ENCODE measurements at places on chromosomes 13 and 19.

DNA sequence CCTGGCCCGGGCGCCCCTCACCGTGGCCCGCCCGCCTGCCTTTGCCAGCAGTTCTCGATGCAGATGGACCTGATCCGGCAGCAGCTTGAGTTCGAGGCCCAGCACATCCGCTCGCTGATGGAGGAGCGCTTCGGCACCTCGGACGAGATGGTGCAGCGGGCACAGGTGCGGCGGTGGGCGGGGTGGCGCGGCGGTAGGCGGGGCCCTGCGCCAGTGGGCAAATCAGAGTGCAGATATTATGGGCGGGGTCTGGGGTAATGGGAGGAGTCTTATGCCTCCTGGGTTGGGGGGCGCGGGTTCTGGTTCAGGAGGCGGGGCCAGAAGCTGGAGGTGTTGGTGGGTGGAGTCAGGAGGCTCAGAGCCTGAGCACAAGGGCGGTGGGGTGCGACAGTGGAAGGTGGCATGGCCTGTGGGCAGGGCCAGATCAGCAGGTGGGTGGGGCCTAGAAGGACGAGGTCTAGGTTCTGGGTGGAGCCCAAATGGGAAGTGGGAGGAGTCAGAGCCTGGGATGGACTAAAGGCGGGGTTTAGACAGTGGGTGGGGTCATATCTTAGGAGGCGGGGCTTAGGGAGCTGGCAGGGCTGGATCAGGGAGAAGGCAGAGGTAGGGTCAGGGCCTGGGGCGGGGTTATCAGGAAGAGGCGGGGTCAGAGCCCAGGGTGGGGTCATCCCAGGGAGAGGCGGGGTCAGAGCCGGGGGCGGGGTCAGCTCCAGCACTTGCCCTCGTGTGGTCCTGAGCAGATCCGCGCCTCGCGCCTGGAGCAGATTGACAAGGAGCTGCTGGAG lies 5.6 kb downstream of the APC2 start:
- DNase-seq = peak; percentile 74

GRCh38 chr13:23087880-23088279 lies 92.9 kb upstream of the SGCG start:
- DNase-seq = no peak

- no peak for DNase-seq
Measured at GRCh38 chr13:80337288-80338081, 3.4 kb downstream of the SPRY2 start.

GRCh38 chr13:102878481-102878880 lies 32.6 kb downstream of the ERCC5 start:
- DNase-seq = no peak

DNA sequence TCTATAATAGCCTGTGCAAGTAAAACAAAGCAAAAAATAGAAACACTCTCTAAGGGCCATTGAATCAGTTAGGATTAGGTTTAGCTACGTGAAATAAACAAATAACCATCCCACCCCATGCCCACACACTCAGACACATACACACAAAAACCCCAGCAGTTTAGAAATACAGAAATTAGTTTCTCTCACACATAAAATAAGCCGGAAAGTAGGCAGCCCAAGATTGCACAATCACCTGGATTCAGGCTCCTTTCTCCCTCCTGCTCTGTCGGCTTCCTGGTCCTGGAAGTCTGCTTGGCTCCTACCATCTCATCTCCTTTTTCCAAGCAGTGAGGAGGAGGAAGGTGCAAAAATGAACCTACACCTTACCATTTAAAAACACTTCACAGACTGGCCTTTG lies 22.6 kb upstream of the USP12 start:
- no peak for DNase-seq

DNA sequence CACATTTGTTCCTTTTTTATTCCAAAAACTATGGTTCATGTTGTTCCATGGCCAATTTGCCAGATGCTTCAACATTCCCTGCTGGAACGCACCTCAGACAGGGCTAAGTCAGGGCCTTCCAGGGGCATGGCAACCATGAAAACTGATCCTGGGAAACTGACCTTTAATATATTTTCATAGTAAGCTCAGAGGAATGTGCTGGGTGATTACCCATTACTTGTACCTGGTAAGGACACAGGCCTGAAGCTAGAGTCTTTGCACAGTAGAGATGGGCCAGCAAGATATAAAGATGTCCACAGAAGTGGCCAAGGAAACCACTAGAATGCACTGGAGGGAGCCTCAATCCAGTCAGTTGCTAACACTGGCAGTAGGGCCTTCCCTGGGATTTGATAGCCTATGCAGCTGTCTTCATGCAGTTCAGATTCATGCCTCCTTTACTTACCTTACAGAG lies 353.1 kb downstream of the ENOX1 start:
- no peak for DNase-seq

GRCh38 chr19:54133312-54133956 lies 4.1 kb upstream of the CNOT3 start:
- DNase-seq = no peak

- DNase-seq = no peak
Measured at GRCh38 chr13:46571909-46572595, 19.1 kb downstream of the LRCH1 start.

DNA sequence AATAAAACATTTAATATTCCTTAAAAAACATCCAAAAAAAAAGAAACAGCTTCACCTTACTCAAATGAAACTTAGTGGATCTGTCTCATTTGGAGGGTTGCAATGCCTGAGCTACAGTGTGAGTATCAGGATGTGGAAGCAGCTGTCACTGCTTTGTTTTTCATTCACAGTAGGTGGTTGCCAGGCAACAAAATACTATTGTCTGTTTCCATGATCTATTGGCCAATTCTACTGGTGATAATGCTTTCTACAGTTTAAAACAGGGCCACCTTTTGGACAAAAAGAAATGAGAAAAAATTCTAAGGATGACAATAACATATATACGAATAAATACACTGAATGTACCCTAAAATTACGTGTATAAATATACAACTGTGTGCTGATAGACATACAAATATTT lies 3.0 kb downstream of the ENOX1 start:
- no peak for DNase-seq

- DNase-seq = no peak
Measured at GRCh38 chr19:30064771-30065494, 122.9 kb downstream of the URI1 start.

- no peak for DNase-seq
Measured at GRCh38 chr19:12665671-12666264, 774 bp downstream of the MAN2B1 start.

DNA sequence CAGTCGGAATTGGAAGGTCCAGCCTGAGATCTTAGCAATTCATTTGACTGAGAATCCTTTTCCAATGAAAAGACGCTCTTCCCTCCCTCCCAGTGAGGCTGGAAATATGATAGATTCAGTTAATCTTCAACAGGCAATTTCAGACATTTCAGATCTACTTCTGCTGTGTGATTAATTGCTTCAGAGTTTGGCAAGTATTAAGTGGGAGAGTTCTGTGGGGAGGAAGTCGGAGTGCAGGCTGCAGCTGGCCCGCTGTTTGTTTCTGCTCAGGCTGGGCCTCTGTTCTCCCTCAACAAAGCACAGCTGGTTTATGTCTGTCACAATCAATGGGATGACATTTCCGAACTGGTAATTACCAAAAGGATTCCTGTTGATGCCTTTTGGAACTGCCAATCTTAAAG lies 178.2 kb downstream of the NDFIP2 start:
- DNase-seq = no peak

GRCh38 chr13:45482571-45483173 lies 17.9 kb downstream of the COG3 start:
- no peak for DNase-seq

- DNase-seq = no peak
Measured at GRCh38 chr13:111530137-111530870, 209.9 kb downstream of the TEX29 start.

- DNase-seq = no peak
Measured at GRCh38 chr13:29315847-29316246, 279.6 kb downstream of the SLC7A1 start.

DNA sequence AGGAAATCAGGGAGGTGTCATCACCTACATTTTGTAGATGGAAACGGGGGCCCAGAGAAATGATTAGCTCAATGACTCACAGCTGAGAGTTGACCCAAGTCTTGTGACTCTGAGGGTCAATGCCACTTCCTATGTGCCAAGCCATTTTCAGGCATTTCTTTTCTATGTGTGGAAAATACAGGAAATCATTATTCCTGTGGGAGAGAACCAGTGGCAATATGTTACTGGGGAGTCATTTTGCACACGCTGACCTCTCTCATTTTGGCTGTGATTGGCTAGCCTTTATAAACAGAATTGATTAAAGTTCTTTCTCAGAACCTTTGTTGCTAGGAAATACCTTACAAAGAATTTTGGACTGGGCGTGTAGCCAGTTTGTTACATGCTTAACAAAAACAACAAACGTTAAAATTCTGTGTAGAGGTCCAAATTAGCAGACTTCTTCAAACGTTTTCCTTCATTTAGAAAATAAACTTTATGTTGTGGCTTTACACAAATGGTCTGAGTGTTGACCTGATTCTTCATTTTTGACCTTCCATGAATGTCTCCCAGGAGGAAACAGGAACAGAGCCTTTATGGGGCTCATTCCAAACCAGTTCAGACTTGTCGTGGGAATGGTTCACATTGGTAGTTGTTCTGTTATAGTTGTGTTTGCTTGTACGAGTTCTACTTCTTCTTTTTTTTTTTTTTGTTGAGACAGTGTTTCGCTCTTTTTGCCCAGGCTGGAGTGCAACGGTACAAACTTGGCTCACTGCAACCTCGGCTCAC lies 11.4 kb downstream of the PCCA start:
- DNase-seq = no peak

All from activated CD8-positive, alpha-beta memory T cell treated with anti-CD3 and anti-CD28 coated beads, Interleukin-2, amount 10 ng/mL, durations not matched to agents 7 days and 5 days (primary cell).